Lower leg skin (tissue), 4 donors: ENCODE measurements at places on chromosomes 5 and 9. TPM values are rescaled to one million over a fixed set of nuclear protein-coding genes. Genes with fewer than 3 reads are reported as not detected.

- DNase-seq = no peak
Measured at GRCh38 chr9:37927132-37927531, 23.2 kb upstream of the SLC25A51 start.

- DNase-seq = no peak
Measured at GRCh38 chr9:27990524-27990923, 417.2 kb upstream of the C9orf72 start.

DNA sequence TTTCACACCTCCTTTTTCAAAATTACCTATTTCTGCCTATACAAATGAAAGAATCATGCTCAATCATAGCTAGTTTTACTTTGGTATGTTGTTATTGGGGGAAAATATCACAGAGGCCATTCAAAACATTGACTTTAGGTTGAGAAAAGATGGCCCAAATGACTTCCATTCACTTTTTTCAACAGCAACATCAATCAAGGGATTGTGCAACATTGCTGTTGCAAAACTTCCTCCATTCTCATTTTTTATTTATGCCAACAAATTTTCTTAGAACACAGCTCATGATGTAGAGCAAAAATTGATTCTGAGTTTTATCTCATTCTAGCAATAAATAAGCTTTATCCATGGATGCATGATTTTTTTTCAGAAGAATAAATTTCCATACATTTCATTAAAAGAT, 93.6 kb upstream of the RORB start:
- DNase-seq = no peak

The KCNT1 gene
- not detected for total RNA-seq

The ZNF782 gene
- 9.8 TPM for total RNA-seq

DNA sequence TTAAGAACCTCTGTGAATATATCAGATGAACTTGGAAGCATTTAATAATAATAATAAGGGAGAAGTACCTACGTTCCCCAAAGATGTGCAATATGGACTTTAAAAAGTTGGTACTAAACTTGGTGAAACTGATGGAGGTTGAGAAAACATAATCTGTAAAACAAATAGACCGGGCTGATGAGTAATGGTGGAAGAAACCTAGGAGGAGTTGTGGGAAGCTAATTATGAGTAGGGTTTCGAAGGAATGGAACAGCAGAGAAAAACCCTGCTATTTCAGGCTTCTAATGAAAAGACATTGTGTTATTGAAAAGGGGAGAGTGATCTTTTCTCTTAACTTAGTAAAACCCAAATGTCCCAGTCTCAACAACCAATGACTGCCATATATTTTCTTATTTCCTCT, 229.3 kb downstream of the PCSK1 start:
- no peak for DNase-seq

The INSYN2B gene
- total RNA-seq = 1.4 TPM

DNA sequence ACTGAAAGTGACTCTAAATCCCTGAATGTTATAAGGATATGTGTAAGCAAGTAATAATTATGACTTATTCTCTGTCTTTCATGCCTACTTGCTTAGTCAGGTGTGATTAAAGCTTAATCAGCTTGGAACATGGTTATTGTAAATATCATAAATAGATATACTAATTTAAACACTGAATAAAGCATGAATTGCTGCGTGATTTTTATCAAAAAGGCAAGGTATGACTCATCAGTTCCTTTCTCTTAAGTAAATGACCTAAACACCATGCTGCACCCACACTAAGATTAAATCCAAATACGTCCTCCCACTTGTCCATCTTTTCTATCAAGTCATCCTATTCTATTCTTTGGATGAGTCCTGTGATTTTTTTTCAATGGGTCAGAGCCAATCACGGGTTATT, 124.6 kb upstream of the MTAP start:
- DNase-seq = no peak

- no peak for DNase-seq
Measured at GRCh38 chr5:94613583-94613982, 4.8 kb downstream of the KIAA0825 start.
